ENCODE measurements at places on chromosomes 3 and 15.

- no peaks in the 10 kb centered on the region for H3K36me3 ChIP-seq
- no peak overlapping the region for H3K4me3 ChIP-seq
- H3K27ac ChIP-seq: no peak overlapping the region
Observed at GRCh38 chr3:33231756-33232465, 13.3 kb upstream of the SUSD5 start.

DNA sequence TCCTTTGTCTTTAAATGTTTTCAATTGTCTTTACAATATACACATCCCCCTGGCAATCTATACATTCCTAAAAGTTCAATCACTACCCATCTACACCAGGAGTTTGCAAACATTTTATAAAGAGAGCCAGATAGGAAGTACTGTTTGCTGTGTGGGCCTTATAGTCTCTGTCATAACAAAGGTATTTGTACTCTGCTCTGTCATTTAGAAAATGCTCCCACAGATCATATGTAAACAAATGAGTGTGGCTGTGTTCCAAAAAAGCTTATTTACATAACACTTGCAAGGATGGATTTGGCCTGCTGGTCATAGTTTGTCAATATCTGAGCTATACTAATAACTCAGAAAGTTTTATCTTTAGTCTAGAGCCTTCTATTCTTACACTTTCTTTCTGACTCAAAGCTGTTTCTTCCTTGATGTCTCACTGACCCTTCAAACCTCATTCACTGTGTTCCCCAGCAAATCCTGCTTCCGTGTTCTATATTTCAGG lies 511.9 kb downstream of the GBE1 start:
- DNase-seq: no peak
- no peak overlapping the region for H3K27ac ChIP-seq
- no peaks in the 10 kb centered on the region for H3K4me1 ChIP-seq
- H3K27me3 ChIP-seq: no peaks in the 10 kb centered on the region
- H3K36me3 ChIP-seq: no peaks in the 10 kb centered on the region
- no peak overlapping the region for H3K4me3 ChIP-seq

DNA sequence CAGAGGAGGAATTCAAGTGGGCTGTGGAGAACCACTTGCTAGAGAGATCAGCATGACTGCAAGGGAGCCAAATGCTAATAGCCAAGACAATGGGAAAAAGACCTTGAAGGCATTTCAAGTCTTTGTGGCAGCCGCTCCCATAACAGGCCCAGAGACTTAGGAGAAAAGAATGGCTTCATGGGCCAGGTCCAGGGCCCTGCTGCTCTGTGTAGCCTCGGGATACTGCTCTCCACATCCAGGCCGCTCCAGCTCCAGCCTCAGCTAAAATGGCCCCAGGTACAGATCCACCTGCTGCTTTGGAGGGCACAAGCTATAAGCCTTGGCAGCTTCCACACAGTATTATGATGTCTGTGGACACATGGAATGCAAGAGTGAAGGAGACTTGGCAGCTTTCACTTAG lies 157.7 kb downstream of the NECTIN3 start:
- no peaks in the 10 kb centered on the region for H3K36me3 ChIP-seq
- no peaks in the 10 kb centered on the region for H3K27me3 ChIP-seq
- DNase-seq: no peak
- no peak overlapping the region for H3K4me3 ChIP-seq
- H3K4me1 ChIP-seq: no peaks in the 10 kb centered on the region

GRCh38 chr3:153285194-153285641 lies 123.2 kb downstream of the RAP2B start:
- H3K4me3 ChIP-seq: no peak overlapping the region
- DNase-seq: no peak
- no peaks in the 10 kb centered on the region for H3K36me3 ChIP-seq
- H3K4me1 ChIP-seq: no peaks in the 10 kb centered on the region

DNA sequence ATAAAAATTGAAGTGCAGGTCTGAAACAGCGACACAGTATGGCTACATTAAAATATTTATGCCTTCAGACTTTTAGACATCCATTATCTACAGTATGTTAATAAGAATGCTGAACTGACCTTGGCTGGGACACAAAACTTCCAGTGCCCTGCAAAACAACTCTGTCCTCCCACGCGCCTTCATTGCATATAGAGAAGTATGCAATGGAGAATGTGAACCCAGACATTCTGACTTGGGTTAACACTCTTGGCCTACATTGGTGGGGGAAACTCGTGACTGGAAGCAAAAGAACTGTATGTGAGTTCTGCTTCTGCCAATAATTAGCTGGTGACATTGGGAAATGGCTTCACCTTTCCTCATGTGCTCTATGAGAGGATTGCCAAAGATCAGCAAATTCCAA lies 110.5 kb upstream of the SLC24A5 start:
- H3K4me3 ChIP-seq: no peak overlapping the region
- DNase-seq: no peak
- no peaks in the 10 kb centered on the region for H3K36me3 ChIP-seq
- H3K4me1 ChIP-seq: no peaks in the 10 kb centered on the region

- H3K4me3 ChIP-seq: no peak overlapping the region
- H3K27ac ChIP-seq: no peak overlapping the region
- peaks cover 23% of the 10 kb centered on the region for H3K27me3 ChIP-seq
- no peaks in the 10 kb centered on the region for H3K36me3 ChIP-seq
Observed at GRCh38 chr15:73677146-73677607, 7.0 kb upstream of the CD276 start.

DNA sequence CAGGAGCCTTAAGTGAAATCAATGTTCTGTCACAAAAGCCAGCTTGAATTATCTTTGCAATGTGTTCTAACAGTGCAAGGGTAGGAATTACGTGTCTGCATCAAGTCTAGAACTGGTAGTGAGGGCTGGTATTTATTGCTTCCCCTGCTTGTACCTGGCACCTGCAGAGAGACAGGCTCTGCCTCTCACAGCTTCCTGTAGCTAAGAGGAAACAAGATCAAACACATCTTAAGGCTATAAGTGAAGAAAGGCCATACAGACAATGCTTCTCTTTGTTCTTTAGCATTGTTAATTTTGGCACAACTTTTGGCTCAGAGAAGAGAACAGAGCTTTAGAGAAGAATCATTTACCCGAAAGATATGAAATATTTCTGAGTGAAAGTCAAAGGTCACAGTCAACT lies 479.9 kb downstream of the GRM7 start:
- H3K27ac ChIP-seq: no peak overlapping the region
- H3K36me3 ChIP-seq: no peaks in the 10 kb centered on the region
- H3K4me1 ChIP-seq: no peaks in the 10 kb centered on the region
- H3K27me3 ChIP-seq: no peaks in the 10 kb centered on the region

DNA sequence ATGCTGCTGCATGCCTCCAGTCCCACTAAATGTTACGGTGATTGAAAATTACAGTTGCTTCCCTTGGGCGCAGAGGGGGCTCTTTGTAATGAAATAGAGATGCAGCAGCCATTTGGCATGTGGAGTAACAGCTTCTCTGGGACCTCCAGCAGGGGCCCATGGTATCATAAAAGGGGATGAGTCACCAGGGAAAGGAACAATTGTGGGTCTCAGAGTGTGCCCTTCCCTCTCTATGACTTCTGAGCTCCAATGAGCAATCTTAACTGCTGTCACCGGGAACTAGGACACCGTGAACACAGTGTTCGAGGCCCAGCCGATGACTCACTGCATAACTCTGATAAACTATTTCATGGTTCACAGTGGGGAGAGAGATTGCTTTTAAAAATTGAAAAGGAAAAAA lies 164.8 kb upstream of the NUDT16 start:
- H3K36me3 ChIP-seq: no peaks in the 10 kb centered on the region
- H3K4me1 ChIP-seq: peaks cover 5% of the 10 kb centered on the region

GRCh38 chr3:141412936-141413354 lies 44.6 kb downstream of the ZBTB38 start:
- H3K4me1 ChIP-seq: peaks cover 7% of the 10 kb centered on the region
- H3K27ac ChIP-seq: no peak overlapping the region
- H3K27me3 ChIP-seq: no peaks in the 10 kb centered on the region
- no peak overlapping the region for H3K4me3 ChIP-seq

- H3K27me3 ChIP-seq: no peaks in the 10 kb centered on the region
- no peak for DNase-seq
- H3K27ac ChIP-seq: no peak overlapping the region
Observed at GRCh38 chr3:23501201-23501802, 298.2 kb downstream of the UBE2E2 start.

GRCh38 chr3:112633757-112634156 lies 7.2 kb downstream of the CCDC80 start:
- H3K27me3 ChIP-seq: no peaks in the 10 kb centered on the region
- H3K4me3 ChIP-seq: no peak overlapping the region
- no peak overlapping the region for H3K27ac ChIP-seq
- peaks cover 19% of the 10 kb centered on the region for H3K4me1 ChIP-seq
